ENCODE measurements at places on chromosomes 2 and 18.

- no peak for DNase-seq
Observed at GRCh38 chr2:217999595-217999959, 3.2 kb downstream of the TNS1 start.

DNA sequence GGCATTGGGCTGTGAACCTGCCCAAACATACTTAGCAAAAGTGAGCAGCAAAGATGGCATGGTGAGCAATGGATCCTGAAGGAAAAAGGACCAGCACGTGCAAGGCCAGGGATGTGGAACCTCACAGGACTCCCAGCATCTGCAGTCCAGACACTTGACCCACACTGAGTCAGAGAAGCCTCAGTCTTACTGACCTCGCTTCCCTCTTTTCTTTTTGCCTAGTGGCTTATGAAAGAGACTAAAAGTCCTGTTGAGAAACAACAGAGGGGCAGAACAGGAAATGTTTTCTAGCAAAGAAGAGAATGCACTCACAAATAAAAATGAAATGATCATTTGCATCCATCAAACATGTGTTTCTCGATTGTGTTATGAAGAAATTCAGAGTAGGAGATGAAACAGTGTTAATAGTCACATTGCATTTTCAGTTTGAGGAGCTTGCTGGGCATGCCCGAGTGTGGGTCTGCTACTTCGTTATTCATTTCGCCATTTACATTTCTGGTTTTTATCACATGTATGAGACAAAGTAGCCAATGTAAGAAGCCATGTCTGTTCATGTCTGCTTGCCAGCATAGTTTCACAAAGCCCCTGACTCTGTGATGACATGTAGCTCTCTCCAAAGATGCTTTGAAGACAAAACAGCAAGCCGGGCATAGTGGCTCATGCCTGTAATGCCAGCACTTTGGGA, 118.4 kb downstream of the INO80D start:
- no peak for DNase-seq

- DNase-seq, result no peak
Observed at GRCh38 chr2:71125506-71126294, 4.3 kb downstream of the MCEE start.

DNA sequence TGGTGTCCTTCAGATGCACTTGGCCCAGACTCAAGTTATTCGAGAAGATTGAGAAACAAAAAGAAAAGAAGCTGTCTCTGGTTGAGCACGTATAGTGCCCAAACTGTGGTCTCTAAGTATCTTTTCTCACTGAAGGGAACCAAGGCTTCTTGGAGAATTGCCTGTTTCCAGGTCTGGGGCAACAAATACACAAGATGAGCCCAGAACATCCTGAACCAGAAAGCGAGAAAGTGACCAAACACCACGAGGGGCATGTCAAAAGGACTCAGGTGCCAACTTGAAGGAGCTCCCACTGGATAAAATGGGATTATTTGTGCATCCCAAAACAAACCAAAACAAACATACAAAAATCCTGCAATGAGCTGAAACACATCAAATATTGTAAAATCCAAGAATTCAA, 13.6 kb upstream of the ATOH8 start:
- DNase-seq, result no peak

DNA sequence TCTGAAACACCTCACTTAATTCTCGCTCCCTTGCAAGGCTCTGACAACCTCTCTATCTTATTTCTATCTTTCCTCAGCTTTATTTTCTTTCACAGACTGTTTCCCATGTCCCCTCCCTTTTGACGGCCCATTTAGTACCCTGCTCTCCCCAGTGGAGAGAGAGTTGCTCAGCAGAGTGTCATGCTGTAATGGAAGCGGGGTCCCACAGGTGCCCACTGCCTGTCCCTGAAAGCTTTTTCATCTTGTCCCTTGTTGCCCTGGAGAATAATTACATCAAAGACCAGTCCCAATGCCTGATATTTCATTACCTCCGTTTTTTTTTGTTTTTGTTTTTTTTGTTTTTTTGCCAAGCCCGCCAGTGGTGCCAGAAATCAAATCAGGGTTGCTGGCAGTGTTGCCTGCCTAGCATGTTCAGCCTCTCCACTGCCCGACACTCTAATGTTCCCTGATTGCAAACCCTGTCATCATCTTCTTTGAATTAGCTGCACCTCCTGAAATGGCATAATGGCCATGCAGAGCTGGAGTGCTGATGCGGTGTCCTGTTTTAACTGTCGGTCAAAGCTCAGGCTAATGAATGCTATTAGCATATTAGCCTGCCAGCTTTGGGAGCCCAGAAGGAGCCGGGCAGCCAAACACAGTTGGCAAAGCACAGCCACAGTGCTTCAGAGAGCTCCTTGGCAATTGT, 71.2 kb upstream of the CAVIN2 start:
- DNase-seq, result no peak

DNA sequence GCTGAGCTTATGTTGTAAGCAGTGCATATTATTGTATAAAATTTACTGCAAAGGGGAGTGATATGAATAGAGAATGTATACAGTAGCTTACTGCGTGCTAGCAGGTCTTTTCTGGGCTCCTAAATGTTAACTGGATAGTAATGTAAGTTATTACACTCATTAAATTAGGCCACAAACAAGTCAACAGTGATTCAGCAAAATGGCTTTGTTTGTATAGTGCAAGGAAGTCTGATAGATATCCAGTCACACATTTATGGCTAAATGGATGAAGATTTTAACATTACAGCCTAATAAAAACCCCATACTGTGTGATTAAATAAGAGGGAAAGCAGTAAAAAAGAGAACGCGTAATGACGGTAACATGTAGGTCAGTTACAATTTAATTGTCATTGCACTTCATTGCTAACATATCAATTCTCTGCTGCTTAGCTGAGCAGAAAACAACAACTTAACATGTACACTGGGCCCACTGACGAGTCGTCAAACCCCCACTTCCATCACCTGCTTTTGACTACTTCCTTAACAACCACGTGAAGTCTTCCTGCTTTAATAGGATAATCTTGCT, 665.0 kb upstream of the FANCL start:
- no peak for DNase-seq

GRCh38 chr2:141109633-141110032, 1021.2 kb downstream of the LRP1B start:
- no peak for DNase-seq

- no peak for DNase-seq
Observed at GRCh38 chr2:60268661-60269060, 284.8 kb downstream of the BCL11A start.

- no peak for DNase-seq
Observed at GRCh38 chr18:55338978-55339650, 248.9 kb downstream of the TCF4 start.

GRCh38 chr2:184049566-184049965, 548.8 kb upstream of the ZNF804A start:
- no peak for DNase-seq

DNA sequence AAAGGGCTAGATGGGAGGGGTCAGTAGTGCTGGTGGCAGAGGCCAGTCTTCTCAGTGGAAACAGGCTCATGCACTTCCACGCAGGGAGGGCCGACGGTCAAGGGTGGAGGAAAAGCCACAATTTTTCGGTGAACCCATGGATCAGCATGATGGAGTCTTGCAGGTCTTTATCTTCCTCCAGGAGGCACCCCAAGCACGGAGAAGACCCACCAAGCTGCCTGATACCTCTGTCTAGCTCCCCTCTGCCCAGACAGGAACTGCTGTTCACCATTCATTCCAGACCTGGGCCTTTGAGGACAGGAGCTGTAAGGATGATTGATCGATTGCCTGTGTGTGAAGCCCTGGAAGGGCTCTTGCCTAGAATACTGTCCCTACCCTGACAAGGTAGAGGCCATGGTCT, 2.8 kb upstream of the LRRFIP1 start:
- no peak for DNase-seq

DNA sequence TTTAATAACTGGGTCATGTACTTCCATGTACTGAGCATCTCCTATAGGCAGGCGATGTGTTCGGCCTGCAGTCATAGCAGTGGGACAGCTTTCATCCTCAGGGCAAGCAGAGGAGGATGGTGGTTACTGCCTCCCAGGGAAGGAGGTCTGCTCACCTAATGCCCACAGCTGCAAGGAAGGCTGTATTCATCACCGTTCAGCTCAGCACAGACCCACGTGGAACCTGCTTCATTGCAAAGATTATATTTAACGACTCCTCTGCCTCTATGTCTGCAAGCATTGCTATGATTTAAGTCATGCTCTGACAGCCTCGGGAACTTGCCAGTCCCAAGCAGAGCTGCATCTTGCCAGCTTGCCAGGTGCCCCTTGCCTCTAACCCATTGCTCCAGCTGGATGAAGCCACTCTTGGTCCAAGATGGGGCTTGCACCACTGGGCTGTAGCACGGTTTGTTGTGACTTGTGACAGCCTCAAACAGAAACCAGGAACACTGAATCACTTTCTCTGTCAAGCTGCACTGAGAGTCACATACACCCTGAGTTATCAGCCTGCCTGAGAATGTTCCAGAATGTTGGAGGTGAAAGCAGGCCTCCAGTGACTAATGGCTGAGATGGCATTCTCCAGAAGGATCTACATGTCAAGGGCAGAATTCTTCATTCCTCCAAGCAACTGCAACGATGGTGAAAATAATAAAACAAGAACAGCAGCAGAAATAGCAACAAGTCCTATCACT, 651.1 kb upstream of the ID2 start:
- DNase-seq, result no peak

DNA sequence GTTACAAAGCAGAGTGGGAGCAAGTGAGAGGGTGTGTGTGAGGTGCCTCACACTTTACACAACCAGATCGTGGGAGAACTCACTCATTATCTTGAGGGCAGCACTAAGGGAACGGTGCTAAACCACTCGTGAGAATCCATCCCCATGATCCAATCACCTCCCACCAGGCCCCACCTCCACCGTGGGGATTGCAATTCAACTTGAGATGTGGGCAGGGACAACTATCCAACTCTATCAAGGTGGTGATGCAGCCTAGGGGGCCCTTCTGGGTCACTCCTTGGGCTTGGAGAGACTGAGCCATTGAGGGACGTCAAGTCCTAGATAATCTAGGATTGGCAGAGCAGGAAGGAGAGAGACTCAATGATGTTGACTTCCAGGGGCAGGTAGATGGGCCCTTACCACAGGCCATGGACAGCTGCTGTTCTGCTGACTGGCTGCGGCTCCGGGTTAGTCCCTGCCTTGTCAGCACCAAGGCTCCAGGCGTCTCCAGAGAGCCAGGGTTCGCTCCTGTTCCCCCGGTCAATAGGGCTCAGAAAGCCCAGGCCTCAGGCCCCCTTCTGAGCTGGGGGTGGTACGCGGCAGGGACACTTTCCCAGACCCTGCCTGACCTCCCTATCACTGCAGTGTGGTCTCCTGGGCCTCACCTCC, 193.2 kb upstream of the HS6ST1 start:
- no peak for DNase-seq

- no peak for DNase-seq
Observed at GRCh38 chr2:180829261-180829660, 151.1 kb upstream of the UBE2E3 start.

DNA sequence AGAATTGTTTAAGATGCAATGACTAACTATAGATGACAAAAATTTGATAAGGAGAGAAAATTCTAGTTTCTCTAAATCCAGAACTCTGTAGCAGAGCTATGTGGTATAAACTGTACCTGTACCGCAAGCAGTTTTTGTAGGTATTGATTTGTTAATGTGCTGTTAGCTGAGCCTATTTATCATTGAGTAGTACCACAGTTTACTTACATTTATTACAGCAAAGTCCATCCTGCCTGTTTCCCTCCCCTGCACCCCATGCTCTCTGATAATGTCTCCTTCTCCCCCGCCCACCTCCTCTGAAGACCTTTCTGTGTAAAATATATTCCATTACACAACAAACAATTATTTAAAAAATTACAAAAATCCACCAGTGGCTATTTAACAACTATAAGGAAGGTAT, 170.6 kb downstream of the RNF152 start:
- no peak for DNase-seq

DNA sequence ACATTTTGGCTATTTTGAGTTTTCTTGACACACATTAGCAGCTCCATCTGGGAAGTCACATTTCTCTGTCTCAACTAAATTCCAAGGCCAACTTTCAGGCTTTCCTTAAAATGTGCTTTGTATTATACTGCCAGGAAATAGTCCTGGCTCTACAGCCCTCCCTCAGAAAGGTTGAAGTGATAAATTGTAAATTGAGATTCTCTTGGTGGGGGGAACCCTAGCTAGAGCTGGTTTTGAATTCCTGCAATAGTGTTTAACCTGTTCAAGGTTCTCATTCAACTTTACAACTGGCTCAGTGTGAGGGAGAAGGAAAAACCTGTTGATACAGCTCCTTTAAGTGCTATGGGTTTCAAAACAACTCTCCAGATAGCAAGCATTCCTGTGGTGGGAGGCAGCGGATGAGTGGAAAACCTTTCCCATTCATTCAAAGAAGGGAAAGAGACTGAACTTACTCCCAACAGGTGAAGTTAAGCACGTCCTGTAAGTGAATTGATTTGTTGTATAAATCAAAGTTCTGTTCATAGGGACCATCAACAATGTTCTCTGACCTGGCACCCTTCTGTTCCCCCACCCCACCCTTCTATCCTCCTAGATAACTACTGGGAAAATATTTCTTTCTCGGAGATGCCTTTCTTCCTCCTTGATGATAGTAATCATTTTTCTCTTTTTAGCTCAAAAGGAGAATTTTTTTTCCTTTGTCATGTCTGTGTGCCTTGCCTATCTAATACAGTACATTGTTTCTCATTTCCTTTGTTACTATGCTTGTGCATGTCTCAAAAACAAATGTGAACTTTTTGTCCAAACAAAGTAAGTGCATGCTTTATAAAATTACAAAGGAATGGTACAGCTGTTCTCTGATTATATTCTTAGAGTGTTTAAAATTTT, 44.2 kb upstream of the SLC39A10 start:
- DNase-seq, result no peak

GRCh38 chr2:54677476-54678265, 45.8 kb upstream of the EML6 start:
- no peak for DNase-seq

GRCh38 chr18:57149531-57149930, 2.6 kb downstream of the BOD1L2 start:
- DNase-seq, result no peak

DNA sequence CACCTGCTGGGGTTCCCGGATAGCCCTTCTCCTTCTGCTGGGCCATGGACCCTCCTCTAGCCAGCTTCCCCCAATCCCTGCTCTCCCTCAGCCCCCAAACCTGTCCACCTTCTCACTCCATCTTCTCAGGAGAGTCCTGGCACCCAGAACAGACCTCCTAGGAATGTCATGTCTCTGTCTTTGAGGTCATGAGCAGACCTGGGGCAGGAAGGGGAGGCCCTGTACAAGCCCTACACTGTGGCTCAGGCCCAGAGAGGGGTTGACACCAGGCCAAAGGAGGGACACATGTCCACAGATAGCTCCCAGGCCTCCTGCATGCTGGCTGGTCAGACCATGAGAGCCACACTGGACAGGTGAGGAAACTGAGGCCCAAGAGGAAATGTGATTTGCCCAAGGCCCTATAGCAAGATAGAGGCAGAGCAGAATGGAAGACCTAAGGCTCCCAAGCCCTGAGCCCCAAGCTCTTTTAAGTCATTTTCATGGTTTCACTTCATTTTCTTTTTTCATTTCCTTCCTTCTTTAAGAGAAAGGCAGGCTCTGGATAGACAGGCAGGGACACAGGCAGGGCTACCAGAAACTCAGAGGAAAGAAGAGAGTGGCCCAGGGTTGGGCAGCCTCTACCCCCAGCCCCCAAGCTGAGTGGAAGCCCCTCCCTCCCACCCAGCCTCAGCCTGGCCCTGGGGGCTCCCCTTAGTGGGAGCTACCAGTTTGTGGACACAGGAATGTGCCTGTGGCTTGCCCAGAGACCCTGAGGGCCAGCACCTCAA, 159.7 kb downstream of the SMAD7 start:
- no peak for DNase-seq
